ENCODE measurements at places on chromosomes 6 and 20. TPM values are rescaled to one million over a fixed set of nuclear protein-coding genes. Genes with fewer than 3 reads are reported as not detected.

GRCh38 chr6:115873901-115874300 is 186.8 kb downstream of the FRK start:
- no peak for DNase-seq

- no peak for DNase-seq
Observed at GRCh38 chr6:17225767-17226630, 55.2 kb upstream of the RBM24 start.

The TRIM15 gene
- total RNA-seq: not detected

The EPHA7 gene
- total RNA-seq: 2.6 TPM

The SLC35A1 gene
- total RNA-seq: 32.6 TPM

The NANP gene
- 4.6 TPM for total RNA-seq
